ENCODE measurements at places on chromosomes 11 and 22.

DNA sequence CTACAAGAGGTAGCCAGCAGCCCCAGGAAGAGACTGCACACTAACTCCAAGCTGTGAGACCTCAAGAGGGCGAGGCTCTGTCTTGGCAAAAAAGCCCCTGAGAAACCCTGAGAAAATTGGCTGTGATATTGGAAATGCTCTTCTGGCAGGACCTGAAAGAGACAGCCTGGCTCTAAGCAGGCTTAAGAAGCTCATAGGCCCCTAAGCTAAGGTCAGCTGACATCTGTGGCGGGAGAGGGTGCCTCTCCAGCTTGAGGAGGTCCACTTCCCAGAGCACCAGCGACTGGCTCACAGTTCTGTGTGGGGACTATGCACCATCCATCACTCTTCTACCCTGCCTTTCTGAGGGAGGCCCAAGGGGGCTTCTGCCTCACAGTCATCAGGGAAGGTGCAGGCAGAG, 12.4 kb downstream of the PLEKHA7 start:
- no peak for DNase-seq

DNA sequence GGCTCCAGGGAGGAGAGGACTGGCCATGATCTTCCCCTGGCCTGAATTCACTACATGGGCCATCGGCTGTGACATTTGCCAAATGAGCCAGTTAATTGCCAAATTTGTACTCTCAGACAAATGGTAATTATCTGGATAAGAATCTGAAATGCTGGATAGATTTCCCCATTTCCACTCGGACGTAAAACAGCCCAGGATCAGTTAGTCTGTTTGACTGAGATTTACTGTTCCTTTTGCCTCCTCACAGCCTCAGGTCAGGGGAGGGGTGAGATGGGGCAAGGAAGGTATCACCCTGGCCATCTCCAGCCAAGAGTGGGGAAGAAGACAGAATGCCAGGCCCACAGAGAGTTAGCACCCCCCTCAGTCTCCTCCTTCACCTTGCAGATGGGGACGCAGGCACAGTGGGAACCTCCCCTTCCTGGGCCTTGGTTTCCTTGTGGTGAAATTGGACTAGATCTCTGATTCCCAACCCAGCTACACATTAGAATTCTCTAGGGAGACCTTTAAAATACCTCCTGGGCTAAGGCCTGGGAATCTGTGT, 5.2 kb downstream of the TRIM29 start:
- no peak for DNase-seq

DNA sequence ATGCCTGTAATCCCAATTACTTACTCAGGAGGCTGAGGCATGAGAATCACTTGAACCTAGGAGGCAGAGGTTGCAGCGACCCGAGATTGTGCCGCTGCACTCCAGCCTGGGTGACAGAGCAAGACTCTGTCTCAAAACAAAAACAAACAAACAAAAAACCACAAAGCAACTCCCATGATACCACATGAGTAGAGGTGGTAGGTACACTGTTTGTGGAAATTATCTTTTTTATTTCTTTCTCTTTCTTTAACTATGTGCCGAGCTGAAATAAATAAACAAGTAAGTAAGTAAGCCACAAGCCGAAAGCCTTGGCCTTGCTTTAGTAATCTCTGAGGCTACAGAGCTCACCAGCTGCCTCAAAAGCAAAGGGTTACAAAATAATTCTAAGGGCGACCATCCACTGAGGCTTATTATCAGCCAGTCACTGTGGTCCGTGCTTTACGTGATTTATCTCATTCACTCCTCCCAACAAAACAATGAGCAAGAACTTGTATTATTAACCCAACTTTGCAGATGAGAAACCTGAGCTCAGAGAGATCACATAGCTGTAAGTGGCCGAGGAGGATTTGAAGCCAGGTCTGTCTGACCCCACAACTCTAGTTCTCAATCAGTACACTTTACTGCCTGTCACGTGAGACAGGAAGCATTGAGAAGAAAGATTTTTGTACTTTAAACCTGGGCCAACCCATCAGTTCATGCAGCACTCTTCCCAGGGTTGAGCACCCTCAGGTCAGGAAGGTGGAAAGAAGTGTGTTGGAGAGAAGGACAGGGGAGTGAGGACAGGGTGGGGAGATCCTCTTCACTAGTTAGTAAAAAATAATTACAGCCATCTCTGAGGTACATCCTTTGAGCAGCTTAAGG, 69.8 kb upstream of the MTMR2 start:
- no peak for DNase-seq

GRCh38 chr11:102528618-102529017, 1.9 kb downstream of the MMP7 start:
- DNase-seq, result no peak

- DNase-seq, result no peak
These were observed 82.3 kb upstream of the PHOX2A start for GRCh38 chr11:72326151-72326848.

GRCh38 chr11:112248201-112248600, 12.5 kb downstream of the PLET1 start:
- DNase-seq, result no peak

GRCh38 chr11:92364177-92364576, 139.6 kb downstream of the FAT3 start:
- DNase-seq, result no peak

GRCh38 chr11:49995565-49995964, 13.2 kb upstream of the OR4C12 start:
- DNase-seq, result no peak

Data from GM06990 (cell line).